ENCODE measurements at places on chromosomes 11 and 22.

- DNase-seq, result no peak
Observed at GRCh38 chr11:113296447-113297205, 17.8 kb upstream of the TTC12 start.

- DNase-seq, result no peak
Observed at GRCh38 chr11:110973401-110973980, 261.3 kb upstream of the ARHGAP20 start.

DNA sequence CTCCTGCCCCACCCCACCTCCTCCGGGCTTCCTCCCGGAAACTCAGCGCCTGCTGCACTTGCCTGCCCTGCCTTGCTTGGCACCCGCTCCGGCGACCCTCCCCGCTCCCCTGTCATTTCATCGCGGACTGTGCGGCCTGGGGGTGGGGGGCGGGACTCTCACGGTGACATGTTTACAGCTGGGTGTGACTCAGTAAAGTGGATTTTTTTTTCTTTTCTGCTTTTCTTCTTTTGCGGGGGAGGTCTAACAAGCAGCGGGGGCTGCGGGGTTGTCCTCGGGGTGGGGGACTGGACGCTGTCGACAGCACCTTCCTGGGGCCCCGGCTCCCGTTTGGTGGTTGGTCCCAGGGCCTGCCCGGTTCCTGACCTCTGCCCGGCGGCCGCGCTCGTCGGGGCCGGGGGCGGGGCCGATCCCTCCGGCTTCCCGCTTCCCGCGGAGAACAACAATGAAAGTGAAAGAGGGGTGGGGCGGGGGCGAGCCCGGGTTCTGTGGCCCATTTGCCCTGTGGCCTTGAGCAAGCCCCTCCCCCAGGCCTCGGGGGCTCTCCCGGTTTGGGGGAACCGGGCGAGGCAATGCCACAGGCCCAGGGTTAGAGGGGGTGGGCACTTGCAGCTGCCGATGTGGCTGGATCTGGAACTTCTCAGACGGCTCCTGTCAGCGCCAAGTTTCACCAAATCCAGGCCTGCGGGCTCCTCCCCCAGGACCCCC, 975 bp upstream of the MDK start:
- DNase-seq, result no peak

- DNase-seq, result no peak
Observed at GRCh38 chr11:58654079-58654907, 31.8 kb downstream of the CNTF start.

DNA sequence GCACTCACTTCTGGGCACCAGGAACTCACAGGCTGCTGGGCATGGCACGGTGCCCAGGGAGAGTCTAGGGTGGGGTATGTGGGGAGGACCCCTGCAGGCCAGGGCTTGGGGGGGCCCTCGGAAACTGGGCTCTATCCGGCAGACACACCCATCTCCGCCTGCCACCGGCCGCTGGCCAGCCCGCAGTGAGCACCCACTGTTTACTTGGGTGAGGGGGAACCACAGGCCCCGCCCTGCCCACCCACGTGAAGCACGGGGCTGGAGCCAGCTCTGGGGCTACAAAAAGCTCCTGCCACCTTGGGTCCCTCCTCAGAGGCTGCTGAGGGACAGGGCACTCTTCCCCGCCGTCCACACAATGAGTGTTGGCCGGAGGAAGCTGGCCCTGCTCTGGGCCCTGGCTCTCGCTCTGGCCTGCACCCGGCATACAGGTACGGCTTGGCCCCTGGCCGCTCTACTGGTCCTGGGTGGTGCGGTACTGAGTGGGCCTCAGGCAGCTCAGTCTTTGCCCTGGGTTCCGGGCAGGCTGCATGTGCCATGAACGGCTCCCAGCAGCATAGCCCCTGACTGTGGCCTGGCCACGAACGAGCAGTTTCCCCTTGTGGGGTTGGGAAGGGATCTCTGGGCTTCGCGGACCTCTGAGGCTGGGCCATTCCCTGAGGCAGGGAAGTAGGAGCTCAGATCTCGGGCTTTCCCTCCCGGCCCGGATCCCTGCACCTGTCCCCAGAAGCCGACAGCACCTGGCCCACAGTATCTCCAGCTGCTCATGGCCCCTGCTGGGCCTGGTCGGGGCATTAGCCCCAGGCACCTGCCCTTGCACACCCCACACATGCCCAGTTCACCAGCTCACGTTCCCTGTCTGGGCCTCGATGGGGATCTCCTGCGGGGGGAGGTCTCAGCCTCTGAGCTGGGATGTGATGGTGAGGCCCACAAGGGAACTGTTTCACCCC, at the start of gene MUC5AC:
Gene MUC5AC (plus strand): TSS at position 309 of the 947 bp plus-strand sequence. CDS start 47 bp downstream, at position 356.
- DNase-seq, result no peak

GRCh38 chr11:12599408-12600143, 74.6 kb upstream of the TEAD1 start:
- no peak for DNase-seq

- no peak for DNase-seq
Observed at GRCh38 chr11:17764446-17765218, 30.1 kb downstream of the KCNC1 start.

- no peak for DNase-seq
Observed at GRCh38 chr22:35352214-35353111, 28.4 kb upstream of the HMOX1 start.

- DNase-seq, result no peak
Observed at GRCh38 chr11:9494316-9494715, 33.5 kb downstream of the ZNF143 start.

- DNase-seq, result no peak
Observed at GRCh38 chr11:115455613-115456012, 48.6 kb downstream of the CADM1 start.

DNA sequence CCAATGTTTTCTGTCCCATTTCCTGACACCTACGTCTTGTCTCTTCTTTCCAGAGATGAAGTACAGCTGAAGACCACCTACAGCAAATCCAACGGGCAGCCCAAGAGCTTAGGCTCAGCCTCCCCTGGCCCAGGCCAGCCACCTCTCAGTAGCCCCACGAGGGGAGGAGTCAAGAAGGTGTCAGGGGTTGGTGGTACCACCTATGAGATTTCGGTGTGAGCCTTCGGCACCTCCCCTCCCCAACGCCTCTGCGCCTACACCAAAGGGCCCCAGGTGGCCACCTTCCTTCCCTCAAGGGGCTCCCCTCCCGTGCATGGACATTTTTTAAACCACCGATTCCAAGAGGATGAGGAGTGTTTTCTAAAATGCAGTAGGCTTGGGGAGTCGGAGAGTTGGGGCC, 12.2 kb downstream of the MED19 start:
- DNase-seq, result no peak

GRCh38 chr11:3840004-3840869, 522 bp downstream of the RHOG start:
- DNase-seq, result no peak

DNA sequence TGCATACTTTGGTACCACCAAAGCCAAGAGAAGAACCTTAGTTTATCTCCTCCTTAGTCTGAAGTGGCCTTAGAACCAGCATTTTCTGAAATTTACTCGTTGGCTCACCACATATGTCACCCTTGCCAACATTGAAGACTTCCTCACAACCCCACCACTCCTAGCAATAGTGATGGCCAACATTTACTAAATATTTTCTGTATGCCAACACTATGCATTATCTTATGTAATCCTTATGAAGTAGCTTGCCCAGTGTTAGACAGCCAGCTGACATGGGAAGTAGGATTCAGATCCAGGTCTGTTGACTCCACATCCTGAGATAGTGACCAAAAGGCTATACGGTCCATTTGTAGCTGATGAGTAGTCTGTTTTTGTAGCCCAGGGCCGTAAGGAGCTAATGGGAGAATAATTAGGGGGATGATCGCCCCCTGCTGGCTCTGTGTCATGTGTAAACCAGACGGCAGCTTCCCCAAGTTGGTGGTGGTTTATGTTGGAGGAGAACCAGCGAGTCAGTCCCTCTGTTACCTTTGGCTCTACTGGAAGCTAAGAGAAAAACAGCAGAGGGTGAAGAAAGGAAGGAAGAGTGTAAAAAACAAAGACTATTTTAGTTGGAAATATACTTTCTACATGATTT, 120.5 kb upstream of the RASSF10 start:
- DNase-seq, result peak; percentile 89

DNA sequence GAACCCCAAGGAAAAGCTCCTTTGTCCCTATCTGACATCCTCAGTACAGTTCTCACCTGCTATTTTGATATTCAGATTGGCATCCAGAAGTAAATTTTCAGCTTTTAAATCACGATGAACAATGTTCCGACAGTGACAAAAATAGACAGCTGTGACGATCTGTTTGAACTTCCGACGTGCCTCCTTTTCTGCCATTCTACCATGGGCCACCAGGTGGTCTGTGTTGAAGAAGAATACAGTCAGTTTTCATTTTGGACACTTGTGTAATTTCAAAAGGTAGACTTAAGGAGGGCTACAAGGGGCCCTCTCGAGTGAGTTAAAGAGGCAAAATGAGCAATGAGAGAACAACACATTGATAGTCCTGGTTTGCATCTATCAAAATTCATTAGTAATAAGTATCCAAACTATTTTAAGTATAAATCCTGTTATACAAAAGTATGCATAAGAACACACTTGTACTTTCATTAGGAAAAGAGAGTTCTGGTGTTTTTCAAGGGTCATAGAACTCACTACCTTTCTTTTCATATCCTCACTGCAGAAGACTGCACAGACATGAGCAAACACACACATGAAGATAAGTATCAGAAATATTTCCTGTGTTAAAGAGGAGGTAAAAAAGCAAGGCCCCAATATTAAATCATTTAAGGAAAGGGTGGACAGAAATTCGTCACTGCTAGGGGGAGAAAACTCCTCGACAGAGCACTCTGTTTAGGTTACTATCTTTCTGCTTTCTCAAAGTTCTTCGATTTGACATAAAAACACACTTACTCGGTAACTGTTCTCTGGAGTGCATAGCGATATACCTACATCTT, 89.9 kb upstream of the APOA1 start:
- no peak for DNase-seq

GRCh38 chr11:42012271-42012670, 552.8 kb upstream of the LRRC4C start:
- no peak for DNase-seq

DNA sequence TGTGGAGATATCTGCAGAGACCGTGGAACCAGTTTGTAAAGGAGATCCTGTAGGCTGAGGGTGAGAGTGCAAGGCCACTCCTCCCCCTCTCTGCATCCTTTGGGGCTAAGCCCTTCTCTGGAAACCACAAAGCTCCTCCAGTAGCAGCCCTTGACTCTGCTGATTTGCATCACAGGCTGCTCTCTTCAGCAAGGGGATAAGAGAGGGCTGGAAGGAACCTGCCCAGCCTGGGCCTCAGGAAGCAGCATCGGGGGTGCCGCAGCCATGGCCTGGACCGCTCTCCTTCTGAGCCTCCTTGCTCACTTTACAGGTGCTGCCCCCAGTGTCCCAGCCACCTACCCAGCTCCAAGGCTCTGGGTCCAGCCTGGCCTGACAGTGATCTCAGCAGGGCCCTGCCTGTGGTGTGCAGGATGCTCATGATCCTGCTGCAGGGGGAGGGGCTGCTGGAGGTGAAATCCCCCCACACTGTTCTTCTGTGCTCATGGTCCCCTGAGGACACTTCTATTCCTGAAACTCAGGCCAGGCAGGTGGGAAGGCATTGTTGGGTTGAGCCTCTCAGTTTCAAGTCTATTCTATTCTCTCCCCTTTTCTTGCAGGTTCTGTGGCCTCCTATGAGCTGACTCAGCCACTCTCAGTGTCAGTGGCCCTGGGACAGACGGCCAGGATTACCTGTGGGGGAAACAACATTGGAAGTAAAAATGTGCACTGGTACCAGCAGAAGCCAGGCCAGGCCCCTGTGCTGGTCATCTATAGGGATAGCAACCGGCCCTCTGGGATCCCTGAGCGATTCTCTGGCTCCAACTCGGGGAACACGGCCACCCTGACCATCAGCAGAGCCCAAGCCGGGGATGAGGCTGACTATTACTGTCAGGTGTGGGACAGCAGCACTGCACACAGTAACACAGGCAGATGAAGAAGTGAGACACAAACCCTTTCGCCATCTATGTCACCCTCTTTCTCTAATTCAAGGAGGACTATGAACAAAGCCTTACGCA, 68.5 kb upstream of the IGLL5 start:
- DNase-seq, result no peak

- DNase-seq, result no peak
Observed at GRCh38 chr11:120385110-120385509, 48.9 kb downstream of the ARHGEF12 start.

- no peak for DNase-seq
Observed at GRCh38 chr11:43278193-43278956, 33.4 kb upstream of the API5 start.

DNA sequence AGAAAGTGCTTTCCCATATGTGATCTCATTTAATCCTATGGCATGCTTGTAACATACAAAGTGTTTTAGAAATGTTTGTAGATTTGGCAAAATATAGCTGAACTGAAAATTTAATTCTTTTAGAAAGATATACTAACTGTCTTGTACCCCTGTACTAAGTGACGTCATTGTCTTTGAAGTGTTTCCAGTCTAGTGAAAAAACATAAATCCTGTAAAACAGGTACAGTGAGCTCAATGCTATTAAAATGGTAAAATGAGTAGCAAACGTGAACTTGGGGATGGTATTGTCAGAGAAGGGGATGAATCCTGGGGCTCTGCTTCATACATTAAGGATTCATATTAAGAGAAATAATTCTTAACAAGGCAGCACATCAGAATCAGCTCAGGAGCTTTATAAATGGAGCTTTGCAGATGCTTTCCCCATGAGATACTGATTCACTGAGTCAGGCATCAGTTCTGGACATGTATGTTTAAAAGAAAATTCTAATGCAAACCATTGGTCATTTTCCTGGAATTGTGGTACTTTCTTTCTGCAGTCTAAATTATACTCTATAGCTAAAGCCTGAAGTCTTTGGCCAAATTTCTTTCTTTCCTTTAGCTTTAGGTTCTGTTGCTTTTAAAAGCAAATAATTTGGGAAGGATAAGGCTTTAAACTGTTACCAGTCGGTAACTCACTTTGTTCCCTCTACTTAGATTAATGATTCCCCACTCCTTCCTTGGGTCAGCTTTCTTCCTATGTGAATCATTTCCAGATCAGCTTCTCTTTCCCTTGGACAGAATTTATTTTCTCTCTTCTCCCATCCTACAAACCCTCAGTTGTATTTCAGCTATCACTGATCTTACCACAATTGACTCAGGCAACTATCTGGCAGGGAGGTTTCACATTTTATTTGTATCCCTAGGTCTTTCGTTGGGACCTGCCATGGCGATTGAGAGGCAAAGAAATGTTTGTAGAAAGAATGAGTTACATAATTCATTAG, 57.5 kb upstream of the DDI1 start:
- DNase-seq, result no peak

DNA sequence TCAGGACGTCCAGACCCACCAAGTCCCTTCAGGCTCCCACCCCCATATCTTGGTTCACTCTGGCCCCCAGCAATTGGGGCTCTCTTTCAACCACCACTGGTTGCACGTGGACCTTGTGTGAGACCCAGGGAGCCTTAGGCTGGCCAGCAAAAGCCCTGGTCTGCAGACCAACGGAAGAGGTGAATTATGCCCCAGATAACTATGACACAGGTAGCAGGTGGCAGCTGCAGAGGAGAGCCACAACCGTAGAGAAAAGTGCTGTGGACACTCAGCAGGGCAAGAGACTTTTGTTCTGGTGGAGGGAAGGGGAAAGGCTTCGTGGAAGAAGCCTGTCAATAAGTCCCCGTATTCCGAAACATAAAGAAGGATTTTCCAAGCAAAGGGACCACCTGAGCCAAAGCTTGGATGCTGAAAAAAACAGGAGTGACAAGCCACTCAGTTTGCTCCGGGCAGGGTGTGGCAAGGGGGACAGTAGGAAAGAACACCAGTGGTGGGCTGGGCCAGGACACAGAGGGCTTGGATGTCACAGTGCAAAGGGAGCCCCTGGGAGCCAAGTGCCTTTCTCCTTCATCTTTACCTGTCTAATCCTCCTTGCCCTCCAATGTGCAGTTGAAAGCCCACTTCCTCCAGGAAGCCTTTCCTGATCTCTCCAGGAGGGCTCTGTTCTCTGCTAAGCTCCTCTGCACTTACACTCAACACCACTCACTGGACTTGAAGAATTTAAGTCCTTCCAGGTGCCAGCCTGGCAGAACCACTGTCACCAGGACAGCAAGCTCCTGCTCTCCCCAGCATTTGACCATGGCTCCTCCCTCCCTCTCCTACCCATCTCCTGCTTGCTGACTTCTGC, 264.7 kb downstream of the BUD13 start:
- no peak for DNase-seq
